ENCODE measurements at places on chromosomes 5 and 9.

- DNase-seq = no peak
Measured at GRCh38 chr9:110175275-110175968, 32.5 kb downstream of the C9orf152 start.

- DNase-seq = no peak
Measured at GRCh38 chr9:37370968-37371563, 51.4 kb upstream of the GRHPR start.

GRCh38 chr5:61362796-61363368 is 30.8 kb downstream of the ZSWIM6 start:
- no peak for DNase-seq

DNA sequence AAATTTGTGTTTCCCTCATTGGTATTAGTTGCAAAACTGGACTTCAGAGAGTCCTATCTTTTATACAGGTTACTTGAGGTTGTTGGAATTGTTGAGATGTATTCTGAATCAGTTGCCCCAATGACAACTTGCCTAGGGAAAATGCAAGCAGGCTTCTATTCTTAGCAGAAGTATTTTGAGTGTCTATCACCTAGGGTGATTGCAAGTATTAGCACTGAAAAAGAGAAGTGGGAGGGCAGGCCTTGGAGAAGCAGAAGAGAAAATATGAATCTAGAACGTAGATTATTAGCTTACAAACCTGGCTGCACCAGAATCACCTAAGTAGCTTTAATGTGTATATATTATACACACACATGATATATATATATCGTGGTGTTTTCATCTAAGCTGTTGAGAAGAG is 43.2 kb downstream of the ADAMTS12 start:
- no peak for DNase-seq

DNA sequence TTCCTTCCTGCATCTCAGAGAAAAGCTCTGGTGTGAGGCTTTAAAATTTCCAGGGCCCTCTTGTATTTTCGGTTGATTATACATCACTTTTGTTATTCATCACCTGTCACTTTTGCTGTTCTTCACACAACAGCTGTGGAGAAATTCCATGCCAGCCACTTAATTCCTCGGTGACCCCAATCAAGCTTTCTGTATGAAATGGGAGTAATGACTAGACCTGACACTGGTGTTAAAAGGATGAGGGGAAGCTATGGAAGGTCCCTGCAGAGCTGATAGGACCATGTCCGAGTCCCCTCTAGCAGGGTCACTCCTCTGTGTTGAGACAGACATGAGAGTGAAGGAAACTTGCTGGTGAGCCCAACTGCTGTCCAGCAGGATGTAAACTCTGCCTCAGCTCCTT is 59.7 kb downstream of the GPR21 start:
- DNase-seq = no peak

DNA sequence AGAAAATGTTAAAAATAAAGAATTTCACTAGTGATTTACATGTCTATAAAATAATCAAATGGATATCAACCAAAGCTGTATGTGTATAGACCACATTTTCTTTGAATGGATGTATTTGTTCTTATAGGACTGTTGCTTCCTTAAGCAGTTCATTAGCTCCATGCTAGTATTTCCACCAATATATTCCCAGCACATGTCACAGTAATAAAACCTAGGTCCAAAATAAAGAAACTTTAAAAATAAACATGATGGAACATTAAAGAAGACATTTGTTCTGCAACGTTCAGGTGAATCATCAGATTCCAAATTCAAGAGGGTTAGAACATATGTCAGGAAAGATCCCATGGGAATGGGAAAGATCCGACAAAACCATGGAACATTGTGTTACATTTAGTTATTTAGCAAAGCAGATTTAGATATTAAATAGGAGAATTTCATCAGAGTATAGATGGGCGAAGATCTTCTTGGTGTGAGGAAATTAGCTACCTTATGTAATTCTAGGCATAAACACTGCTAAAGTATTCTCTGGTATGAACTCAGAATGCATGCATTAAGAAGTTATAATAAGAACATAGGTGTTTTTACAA is 490.7 kb downstream of the CDH18 start:
- DNase-seq = no peak

- DNase-seq = no peak
Measured at GRCh38 chr9:36948051-36948450, 86.0 kb downstream of the PAX5 start.

- peak; percentile 8 for DNase-seq
Measured at GRCh38 chr9:33921967-33922895, 105.3 kb downstream of the UBE2R2 start.

DNA sequence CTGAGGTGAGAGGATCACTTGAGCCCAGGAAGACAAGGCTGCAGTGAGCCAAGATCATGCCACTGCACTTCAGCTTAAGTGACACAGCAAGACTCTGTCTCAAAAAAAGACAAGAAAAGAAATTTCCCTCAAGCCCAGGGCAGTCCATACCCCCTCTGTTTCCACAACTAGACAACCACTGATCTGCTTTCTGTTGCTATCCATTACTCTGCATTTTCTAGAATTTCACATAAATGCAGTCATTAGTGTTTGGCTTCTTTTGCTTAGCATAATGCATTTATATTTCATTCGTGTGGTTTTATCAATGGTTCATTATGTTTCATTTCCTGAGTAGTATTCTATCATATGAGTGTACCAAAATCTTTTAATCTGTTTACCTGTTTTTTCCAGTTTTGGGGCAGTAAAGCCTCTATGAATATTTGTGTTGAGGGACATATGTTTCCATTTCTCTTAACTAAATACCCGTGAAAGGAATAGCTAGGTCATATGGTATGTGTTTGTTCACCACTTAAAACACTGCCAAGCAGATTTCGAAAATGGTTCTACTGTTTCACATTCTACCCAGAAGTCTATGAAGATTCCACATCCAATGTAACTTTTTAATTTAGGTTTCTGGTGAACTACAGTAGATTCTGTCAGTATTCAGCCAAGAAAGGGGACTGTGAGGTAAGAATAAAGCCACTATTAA is 271.8 kb downstream of the ZNF608 start:
- DNase-seq = no peak

DNA sequence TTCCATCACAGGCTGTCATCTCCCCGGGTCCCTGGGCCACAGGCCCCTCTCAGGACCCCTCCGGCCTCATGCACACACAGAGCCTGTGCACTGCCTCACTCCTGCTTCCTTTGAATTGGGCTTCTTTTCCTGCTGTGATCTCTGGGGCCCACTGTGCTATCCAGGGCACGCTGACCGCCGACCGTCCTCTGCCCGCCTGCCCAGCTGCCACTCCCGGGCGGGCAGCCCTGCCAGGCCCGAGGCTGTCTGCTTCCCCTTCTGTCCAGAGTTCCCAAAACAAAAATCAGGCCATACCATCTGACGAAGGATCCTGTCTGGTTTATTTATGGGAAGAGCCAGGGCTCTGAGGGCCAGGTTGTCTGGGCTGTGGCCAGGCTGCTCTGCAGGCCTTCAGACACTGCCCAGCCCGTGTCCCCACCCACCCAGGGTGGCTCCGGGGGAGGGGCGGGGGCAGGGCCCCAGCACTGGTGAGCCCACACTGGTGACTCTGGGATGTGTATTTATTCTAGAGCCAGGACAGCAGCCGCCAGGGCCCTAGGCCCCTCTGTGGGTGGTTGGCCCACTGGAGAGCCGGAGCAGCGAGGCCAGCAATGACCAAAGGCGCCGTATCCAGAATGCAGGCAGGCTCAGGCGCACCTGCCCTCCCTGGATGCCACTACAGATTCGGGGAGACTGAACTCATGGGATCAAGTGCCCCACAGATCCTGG is 57.0 kb downstream of the ADAMTS2 start:
- no peak for DNase-seq

DNA sequence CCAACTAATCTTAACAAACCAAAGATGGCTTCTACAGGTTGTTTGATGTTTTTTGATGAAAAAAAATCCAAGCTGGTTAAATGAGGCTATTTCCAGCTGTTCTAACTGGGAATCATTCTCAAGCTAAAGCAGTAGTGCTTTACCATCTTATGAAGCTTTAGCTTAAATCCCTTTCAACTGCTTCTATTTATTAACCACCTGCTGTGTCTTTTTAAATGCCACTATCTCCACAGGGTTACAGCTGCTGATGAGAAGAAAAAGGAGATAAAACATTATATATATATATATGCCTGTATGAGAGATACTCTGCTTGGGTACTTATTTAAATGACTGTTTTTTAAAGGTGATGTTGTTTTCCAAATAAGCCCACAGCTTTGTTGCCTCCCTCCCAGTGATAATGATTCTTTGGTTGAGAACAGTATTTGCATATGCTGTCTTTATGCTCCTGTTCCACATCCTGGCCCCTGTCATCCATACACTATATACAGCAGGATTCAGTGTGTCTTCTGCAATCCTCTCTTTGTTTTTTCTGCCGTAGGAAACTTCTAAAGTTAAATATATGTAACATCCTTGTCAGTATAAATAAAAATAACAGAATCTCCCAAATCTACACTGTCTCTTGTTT is 164.0 kb downstream of the PAM start:
- no peak for DNase-seq

- no peak for DNase-seq
Measured at GRCh38 chr5:20615888-20616563, 628.0 kb upstream of the CDH18 start.

- no peak for DNase-seq
Measured at GRCh38 chr9:14180093-14180959, 133.6 kb downstream of the NFIB start.

- DNase-seq = no peak
Measured at GRCh38 chr9:127200106-127200862, 64.3 kb upstream of the GARNL3 start.

DNA sequence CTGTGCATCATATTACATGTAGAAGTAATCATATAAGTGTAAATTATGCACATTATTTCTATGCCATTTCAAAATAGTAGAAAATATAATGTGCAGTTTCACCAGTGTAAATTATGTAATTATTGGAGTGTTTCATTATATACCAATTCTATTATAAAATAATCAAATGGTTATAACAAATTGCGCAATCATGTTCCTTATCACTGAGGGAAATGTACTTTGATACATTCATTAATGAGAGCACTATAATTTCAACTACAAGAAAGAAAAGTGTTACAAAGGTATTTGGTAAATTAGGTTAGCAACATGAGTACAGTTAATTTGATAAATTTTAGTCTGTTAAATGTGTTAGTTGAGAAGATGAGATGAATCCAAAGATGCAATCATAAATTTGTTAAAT is 421.5 kb upstream of the CDH10 start:
- DNase-seq = no peak

DNA sequence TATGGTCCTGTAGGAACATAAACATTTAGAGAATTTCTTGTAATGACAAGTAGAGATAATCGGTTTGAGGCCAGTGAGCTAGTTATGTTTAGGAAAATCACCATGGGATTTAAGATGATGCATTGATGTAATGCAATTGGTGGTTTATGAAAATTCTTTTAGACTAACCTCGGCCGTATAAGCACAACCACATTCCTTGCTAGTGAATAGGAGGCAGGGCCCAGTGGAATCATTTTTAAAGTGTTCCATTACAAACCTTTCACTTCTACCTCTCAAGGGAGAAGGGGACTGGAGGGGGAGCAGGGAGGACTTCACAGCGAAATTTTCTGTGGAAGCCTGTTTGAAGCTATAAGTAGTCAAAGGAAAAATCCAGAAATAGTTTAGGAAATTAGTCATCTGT is 71.8 kb upstream of the NFIL3 start:
- DNase-seq = no peak

DNA sequence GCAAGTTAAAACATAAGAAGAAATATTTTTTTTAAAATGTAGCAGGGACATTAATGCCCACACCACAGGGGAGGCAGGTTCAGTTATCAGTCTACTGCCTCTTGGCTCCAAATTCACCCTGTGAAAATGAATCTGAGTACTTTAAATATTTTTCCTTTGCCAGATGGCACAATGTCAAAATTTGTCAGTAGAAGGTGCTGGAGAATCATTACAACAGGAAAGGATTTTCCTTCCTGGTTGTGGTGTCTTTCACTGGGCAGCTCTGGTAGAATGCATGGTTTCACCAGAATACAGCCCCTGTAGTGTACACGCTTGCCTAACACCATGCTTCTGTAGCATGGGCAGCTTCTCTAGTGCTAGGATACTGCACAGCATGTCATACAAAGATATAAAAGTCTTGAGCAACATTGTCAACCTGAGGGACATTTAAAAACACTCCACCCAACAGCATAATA is 9.7 kb upstream of the SREK1 start:
- DNase-seq = no peak

GRCh38 chr9:27504259-27504658 is 19.8 kb upstream of the IFNK start:
- no peak for DNase-seq

DNA sequence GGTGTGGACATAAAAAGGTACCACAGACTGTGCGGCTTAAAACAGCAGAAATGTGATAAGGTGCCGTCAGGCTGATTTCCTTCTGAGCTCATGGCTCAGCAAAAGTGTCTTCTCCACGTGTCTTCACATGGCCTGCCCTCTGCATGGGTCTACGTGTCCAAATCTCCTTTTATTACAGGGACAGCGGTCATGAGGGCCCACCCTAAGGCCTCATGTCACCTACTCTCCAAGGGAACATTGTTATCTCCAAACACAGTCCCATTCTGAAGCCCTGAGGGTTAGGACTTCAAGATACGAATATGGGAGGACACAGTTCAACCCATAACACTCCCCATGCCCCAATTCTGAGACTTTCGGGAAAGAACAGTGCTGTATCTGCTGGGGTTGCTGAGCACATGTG is 35.2 kb downstream of the COL23A1 start:
- DNase-seq = no peak

- peak; percentile 38 for DNase-seq
Measured at GRCh38 chr9:6758498-6759184, 868 bp downstream of the KDM4C start.

DNA sequence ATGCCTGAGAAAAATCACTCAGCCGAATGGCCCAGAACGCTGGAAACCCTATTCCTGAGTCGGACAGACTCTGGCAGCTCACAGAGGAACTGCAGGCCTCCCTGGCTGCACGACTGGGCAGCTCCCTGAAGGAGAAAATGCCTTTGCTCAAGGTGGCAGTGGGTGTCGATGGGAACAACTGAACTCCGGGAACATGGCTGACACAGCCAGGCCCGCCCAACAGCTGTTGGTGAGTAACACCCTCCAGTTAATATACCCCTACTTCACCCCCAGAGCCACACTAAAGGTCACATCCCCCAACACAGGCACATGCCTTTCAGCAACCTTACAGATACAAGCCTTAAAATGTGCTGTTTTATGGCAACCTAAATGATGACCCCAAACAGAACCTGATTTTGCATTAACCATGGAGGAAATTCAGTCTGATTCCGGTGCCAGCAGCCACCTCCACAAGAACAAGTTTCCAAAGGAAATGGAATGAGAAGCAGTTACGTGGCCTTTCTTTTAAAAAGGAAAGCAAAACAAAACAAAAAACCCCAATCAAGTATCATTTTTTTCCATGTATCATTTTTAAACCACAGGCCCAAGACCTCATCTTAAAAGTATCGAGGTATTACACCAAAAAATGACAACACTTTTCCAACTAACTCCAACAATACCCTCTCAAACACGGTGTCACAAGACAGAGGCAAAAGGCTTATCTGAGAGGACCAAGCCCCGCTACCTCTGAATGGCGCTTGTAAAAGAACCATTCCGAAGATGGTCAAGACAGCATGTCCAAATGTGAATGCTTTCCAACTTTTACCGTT is 3.1 kb downstream of the KLF9 start:
- no peak for DNase-seq
